Left hindlimb (tissue), 1 donor: ENCODE measurements at places on chromosomes 5 and 9.
A peak's percentile ranks its signal among the peaks of the same experiment; 100 is the strongest.

GRCh38 chr9:102507044-102507687, 488.0 kb upstream of the CYLC2 start:
- no peak for DNase-seq

DNA sequence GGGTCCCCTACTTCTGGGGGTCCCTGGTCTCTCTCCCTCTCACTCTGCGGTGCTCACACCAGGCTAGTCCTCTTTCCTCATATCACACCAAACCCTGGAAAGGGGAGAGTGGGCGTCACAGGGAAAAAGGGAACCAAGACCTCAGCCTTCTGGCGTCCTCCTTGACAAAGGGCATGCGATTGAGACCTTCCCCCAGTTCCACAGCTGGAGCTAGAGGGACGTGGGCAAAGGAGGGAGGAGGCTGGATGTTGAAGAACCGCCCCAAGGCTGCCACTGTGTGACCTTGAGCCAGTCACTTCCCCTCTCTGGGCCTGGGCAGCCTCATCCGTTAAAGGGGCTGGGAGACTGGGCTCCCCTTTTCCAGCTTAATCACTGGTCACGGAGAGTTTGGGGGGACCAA, 18.5 kb upstream of the TOR2A start:
- no peak for DNase-seq

DNA sequence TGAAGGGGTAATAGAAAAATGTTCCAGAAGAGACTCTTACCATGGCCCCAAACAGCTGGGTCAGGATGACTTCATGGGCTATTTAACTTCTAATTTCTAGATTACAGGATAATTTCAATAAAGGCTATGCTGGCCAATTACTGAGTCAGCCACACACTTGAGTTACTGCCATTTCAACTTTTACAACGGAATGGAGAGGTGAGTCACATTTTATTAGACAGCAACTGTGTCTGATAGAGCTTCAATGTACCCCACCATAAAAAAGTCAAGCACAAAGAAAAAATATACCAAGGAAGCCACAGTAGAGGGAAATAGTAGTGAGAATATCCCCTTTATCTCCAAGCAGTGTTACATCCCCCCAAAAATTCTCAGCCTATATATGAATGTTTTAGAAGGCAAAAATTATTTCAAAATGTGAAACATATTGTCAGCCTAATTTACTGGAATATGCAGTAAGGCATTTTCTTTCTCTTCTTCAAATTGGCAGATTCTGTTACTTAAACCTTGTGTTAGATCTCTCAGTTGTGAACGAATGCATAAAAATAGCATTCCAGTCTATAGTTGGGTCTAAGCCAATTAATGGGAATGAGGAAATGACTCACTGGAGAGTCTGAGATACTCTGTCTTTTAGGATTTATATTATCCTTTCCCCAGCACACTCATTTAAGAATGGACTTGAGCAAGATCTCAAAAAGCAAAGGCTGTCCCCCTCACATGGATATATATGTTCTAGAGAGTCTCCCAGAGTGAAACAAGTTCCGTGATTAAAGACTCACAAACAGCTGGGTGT, 47.1 kb upstream of the RAI14 start:
- DNase-seq: no peak

DNA sequence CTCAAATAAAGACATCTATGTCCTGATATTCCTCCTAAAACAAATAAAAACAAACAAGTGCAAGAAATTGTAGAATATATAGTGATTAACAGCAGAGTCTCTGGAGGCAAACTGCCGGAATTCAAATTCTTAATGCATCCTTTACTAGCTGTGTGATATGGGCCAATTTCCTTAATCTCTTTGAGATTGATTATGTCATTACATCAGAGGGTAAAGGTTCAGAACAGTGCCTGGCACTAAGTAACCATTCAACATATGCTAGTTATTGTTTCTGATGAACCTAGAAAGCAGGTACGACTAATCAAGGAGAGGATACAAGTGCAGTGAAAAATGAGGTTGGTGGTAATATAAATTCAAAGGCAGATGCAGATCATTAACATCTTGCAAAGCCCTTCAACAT, 81.1 kb upstream of the ADAMTS19 start:
- no peak for DNase-seq

DNA sequence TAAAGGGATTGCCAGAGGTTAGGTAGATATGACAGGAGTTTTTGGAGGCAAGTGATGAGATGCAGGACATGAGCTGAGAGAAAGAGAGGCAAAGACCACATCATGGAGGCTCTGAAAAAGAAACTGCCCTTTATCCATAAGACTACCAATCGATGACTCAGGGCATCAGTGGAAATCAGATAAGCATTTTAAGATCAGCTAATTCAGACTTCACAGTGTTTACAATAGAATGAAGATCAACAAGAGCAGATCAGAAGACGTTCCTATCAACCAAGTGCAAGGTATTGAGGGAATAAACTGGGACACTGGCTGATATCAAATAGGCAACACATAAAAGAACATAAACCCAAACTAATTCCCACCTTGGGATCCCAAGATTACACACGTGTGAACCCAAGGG, 227.2 kb downstream of the SLCO4C1 start:
- no peak for DNase-seq

GRCh38 chr5:139755892-139756671, 39.5 kb upstream of the PSD2 start:
- peak; percentile 23 for DNase-seq

- DNase-seq: no peak
Observed at GRCh38 chr5:75510417-75510835, 1.0 kb downstream of the CERT1 start.

DNA sequence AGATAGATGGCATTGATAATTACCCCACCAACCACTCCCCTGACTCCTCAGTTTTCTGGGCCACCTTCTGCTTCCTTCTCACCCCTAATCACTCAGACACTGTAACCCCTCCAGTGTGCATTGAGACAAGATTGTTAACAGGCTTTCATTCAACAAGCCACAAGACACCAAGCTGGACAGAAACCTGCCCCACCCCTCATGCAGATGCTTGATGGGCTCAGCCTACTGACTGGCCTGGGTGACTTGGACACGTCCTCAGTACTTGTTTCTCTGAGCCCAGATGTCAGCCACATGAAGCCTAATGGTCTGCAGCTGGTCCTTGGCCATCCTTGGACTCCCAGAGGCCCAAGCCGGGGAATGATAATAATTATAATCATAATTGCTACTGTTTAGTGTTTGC, 71.4 kb upstream of the SMIM23 start:
- no peak for DNase-seq

DNA sequence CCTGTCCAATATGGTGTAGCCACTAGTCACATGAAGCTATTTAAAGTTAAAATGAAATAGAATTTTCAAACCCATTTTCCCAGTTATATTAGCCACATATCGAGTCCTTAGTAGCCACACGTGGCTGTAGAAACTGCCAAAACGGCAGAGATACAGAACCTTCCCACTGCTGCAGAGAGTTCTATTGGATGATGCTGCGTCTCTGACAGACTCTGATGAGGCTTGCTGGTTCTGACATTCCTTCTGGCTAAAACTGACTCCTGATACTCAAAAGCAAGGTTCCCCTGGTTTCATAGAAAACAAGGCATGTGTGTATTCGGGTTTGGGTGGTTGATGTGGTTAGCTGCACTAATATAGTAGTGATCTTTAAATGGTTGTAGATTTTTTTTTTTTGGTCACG, 91.5 kb downstream of the TLE4 start:
- no peak for DNase-seq

GRCh38 chr5:39758426-39758825, 333.6 kb upstream of the DAB2 start:
- no peak for DNase-seq

GRCh38 chr9:93592643-93593021, 16.2 kb downstream of the PHF2 start:
- no peak for DNase-seq

- DNase-seq: no peak
Observed at GRCh38 chr5:73497497-73498056, 665 bp upstream of the BTF3 start.

DNA sequence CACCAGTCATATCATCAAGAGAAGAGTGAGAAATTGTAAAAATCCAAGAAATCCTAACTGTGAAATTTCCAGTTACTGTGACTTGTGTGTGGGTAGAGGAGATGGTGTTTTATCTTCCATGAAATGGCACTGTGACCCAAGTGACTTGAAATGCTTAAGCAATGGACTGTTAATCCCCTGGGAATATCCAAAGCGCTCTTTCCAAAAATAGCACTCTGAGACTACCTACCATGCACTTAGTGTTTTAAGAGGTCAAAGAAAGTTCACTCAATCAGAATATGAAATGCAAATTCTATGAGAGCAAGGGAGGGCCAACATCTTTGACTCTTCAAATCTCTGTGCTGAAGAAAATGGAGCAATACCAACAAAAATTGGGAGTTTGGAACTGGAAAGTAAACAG, 244.0 kb downstream of the GABRB2 start:
- DNase-seq: no peak

DNA sequence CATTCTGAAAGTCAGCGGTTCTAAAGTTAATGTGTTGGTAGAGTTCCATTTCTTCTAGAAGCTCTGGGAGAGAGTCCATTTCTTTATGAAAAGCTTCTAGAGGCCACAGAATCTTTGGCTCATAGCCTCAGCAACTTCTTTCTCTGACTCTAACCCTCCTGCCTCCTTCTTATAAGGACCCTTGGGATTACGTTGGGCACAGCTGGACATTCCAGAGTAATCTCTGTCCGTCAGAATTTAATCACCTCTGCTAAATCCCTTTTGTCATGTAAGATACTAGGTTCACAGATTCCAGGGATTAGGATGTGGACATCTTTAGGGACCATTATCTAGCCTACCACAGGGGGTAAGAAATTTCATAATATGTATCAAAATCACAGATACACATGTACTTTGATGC, 22.6 kb upstream of the ANKDD1B start:
- DNase-seq: no peak

- no peak for DNase-seq
Observed at GRCh38 chr5:25327172-25327571, 682.4 kb upstream of the CDH10 start.

DNA sequence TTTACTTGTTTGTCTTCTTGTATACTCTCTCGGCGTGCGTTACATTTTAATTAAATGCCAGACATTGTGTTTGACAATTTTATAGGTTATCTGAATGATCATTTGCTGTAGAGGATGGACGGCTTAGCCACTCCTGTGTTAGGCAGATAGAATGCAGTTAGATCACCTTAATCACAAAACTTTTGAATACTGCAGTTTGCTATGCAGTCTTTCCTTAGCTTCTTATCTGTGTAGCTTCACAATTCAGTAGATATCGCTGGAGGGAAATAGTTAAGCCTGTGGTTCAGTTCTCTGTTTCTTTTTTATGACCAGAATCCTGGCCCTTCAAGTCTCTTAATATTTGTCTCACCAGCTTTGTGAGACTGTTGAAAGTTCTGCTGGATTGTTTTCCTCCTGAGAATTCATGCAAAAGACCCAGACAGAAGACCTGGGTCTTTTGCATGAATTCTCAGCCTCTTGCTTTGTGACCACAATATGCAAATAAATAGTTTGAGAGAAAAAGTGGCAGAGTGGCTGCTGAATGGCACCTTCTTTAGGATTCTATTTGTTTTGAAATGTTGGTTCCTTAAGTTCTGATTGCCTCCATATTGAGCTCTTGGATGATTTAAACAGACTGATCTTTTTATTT, 40.2 kb downstream of the RASA1 start:
- DNase-seq: no peak

- no peak for DNase-seq
Observed at GRCh38 chr9:10134266-10134665, 478.5 kb downstream of the PTPRD start.

DNA sequence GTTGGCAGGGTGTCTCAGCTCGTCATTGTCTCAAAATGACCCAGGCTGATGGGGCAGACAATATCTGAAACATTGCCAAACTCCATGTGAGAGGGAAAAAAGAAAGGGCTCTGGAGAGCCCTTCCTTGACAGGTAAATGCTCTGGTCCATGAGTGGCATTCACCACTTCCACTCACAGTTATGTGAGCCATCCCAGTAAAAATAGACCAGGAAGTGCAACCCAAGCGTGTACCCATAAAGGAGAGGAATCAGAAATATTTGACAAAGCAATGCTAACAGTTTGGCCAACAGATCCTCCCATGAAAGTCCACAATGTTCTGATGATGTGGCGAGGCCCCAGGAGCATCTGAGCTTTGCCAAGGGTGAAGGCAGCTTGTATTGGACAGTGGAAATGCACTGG, 49.4 kb downstream of the ASTN2 start:
- DNase-seq: no peak

- DNase-seq: no peak
Observed at GRCh38 chr9:98010445-98010844, 27.3 kb downstream of the ANP32B start.

DNA sequence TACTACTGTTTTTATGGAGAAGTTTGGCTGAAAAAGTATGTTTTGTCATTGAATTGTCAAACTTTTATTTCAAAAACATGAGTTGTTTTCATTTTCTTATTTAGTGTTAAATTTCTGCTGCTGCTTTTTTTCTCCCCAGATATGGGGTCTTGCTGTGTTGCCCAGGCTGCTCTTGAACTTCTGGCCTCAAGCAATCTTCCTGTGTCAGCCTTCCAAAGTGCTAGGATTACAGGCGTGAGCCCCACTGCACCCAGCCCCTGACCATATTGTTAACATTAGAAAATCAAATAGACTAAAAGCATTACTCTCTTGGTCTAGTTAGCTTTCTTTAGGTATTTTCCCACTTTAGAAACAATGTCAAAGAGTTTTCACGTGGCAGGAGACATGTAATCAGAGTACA, 215.3 kb downstream of the KDM4C start:
- DNase-seq: no peak

DNA sequence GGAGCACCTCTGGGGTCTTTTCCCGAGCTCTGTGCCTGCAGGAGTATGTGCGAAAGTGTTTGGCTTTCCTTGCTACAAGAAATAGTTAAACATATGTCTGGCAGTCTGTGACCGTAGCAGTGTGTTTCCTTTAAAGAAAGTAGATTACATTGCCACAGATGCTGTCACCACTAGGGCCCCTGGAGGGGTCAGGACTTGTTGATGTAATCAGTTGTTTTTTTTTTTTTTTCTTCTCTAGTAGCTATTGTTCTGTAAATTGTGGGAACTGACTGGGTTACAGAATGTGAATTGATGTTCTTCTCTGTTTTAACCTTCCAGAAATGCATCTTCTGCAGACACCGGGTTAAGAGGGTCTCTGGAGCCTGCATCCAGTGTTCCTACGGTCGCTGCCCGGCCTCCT, 345.6 kb downstream of the KDM4C start:
- no peak for DNase-seq

DNA sequence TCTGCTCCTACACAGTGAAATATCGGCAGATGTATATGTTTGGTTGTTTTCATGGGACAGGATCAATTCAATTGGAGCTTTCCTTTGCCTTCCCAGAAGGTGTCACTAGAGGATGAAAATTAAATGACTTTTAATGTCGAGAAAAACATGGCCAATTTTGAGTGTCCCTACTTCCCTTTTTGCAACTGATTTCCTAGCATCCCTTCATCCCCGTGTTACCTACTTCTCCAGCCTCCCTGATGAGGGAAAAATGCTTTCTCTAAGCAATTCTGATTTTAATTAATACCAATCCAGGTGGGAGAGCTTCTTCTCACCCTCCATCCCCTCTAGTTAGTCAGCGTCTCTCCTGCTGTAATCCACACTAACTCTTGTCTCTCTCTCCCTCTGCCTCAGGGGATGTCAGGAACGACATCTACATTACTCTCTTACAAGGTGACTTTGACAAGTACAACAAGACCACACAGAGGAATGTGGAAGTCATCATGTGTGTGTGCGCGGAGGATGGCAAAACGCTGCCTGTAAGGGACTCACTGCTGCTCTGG, 64.9 kb downstream of the DOCK2 start:
- DNase-seq: no peak

GRCh38 chr5:132834057-132834456, 3.6 kb upstream of the SHROOM1 start:
- no peak for DNase-seq
